ENCODE measurements at places on chromosomes 6 and 20.

GRCh38 chr6:170344631-170345576 lies 38.3 kb downstream of the FAM120B start:
- DNase-seq = no peak

- no peak for DNase-seq
Measured at GRCh38 chr20:12715371-12715770, 293.4 kb upstream of the SPTLC3 start.

- DNase-seq = no peak
Measured at GRCh38 chr6:13331516-13332348, 3.4 kb upstream of the TBC1D7 start.

GRCh38 chr20:21534453-21534852 lies 20.6 kb upstream of the NKX2-2 start:
- no peak for DNase-seq

DNA sequence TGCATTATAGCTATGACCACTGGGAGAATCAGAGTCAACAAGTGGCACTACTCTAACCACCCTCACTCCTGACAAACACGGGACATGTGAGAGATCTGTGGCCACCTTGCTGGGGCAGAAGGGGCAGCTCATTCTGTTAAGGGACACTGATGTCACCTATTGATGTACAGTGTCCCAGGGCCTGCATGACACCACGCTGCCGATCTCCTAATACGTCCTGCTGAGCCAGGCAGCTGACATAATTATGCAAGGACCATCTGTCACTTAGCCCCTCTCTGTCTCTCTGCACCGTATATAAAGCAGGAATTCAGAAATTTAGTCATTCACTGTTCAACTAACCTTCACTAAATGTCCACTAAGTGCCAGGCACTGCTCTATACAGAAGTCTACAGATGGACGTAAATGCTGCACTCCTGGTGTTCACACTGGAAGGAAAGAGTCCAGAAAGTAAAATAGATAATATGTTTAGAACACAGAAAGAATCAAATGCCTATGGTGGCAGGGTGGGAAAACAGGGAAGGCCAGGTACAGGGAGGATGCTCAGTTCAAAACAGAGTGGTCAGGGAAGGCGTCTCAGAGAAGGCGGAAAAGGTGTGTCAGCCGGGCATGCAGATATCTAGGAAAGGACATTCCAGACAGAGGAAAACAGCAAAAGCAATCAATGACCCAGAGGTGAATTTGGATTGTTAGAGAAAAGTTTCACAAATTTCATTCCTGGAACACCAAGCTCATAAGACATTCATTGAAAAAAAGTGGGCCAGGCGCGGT lies 173.8 kb downstream of the ZNF217 start:
- no peak for DNase-seq

GRCh38 chr20:19583532-19584175 lies 174.4 kb upstream of the RIN2 start:
- peak; percentile 28 for DNase-seq

- peak; percentile 11 for DNase-seq
Measured at GRCh38 chr6:45031601-45032000, 296.5 kb upstream of the RUNX2 start.

- no peak for DNase-seq
Measured at GRCh38 chr20:61767761-61768494, 297.8 kb downstream of the TAF4 start.

All from CD4-positive, alpha-beta T cell treated with Interferon gamma for 1 hour (primary cell).